Endothelial cell (in vitro differentiated cells): ENCODE measurements at places on chromosomes 3 and 15. TPM values are rescaled to one million over a fixed set of nuclear protein-coding genes. Genes with fewer than 3 reads are reported as not detected.
A peak's percentile ranks its signal among the peaks of the same experiment; 100 is the strongest.

GRCh38 chr3:193884652-193885051 is 251.3 kb upstream of the HES1 start:
- no peak for DNase-seq

- no peak for DNase-seq
Observed at GRCh38 chr15:80480909-80481308, 76.7 kb downstream of the ARNT2 start.

DNA sequence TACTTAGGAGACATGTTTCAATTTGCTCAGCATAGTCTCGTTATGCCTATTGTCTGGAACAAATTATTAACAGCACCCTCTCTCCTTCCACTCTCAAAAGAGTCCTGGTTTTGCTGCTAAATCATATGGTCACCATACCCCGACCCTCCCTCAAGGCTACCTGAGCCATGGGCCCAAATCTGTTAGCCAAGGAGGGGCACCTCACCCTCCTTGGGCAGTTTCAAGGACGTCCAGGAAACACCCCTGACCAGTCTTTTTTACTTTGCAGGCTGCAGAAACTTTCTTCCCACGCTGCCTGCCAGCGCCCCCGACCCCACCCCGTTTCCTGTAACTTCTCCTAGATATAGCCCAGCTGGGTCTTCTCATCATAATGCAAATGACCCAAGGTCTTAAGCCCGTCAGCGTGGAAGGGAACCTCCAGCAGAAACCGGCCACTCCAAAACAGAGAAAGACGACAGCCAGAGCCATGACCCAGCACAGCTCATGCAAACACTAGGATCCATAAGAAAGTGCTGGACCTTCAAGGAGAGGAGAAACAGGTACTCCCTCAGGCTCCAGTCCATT is 62.3 kb downstream of the ADCY5 start:
- DNase-seq: no peak

The ARNT2 gene
- total RNA-seq: 0.87 TPM

The C3orf52 gene
- 8.3 TPM for total RNA-seq

DNA sequence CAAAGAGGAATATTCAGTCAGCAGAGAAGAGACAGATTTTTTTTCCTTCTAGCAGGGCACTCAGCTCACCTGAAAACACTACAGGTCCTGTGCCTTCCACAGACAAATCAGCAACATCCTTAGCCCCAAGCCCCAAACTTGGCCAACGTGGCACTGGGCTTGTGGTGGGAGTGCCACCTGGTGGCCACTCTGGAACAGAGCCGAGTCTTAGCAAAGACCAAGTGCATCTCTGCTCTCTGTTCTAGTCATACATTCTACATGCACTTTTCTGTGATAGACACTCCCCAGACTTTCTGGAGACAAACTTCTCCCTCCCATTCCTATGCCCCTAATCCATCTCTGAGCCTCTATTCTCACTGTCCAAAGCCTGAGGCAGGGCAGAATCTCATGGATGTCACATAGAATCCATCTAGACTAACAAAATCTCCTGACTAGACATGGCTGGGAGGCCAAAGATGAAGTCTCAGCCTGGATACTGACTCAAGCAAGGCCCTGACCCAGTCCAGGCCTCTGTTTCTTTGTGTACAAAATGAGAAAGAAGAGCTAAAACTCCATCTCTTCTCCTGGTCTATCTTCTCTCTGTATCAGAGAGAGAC is 5.1 kb upstream of the SEMA7A start:
- DNase-seq: peak; percentile 78

The IL17RD gene
- 10.7 TPM for total RNA-seq

DNA sequence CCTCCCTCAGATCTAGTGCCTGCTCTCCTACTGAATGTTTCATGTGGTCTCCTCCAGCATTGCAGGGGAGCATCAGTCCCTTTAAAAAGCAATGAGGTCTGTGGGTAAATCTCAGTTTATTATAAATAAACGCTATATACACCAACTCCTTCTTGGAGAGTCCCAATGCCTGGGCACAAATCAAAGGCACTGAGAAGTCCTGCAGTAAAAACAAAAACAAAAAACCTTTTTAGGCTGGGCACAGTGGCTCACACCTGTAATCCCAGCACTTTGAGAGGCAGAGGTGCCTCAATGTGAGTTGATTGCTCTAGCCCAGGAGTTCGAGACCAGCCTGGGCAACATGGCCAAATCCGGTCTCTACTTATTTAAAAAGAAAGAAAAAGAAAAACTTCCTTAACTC is 45.0 kb downstream of the ACAN start:
- DNase-seq: no peak

The RAD51 gene
- 9.6 TPM for total RNA-seq

DNA sequence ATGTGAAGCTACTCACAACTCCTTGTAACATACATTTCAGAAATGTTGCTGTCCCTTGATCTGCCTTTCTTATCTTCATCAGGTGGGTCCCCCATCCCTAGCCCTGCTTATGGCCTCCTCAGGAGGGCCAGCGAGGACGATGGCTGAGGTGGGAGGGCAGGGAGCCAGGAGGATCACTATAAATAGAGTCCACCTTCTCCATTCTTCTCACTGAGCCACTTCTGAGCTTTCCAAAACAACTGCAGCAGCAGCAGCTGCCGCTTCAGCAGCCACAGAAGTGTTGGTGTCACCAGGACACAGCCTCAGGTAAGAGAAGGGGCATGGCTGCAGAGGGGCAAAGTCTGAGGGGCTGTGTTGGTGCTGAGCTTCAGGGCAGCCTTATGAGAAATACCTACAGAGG is 53.5 kb downstream of the ANAPC13 start:
- DNase-seq: no peak

The SLC6A20 gene
- total RNA-seq: 0.21 TPM

DNA sequence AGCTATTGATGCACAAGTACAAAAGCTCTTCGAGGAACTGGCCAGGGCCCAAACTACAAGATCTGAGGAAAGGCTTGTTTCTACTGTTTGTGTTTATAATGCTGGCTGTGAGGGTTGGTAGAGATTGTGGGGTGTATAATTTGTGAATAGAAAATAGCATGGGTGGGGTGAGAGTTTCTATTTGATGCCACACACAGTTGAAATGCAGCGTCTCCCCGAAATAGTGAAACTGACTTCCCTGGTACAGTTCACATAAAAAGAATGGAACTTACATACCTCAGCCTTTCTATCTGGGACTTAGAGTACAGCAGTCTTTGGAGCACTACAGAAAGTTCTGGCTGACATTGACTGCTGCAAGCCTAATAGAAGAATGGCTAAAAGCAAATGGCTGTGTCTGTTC is 91.3 kb downstream of the DTWD1 start:
- DNase-seq: no peak

- DNase-seq: no peak
Observed at GRCh38 chr3:191770541-191770940, 309.6 kb downstream of the PYDC2 start.

DNA sequence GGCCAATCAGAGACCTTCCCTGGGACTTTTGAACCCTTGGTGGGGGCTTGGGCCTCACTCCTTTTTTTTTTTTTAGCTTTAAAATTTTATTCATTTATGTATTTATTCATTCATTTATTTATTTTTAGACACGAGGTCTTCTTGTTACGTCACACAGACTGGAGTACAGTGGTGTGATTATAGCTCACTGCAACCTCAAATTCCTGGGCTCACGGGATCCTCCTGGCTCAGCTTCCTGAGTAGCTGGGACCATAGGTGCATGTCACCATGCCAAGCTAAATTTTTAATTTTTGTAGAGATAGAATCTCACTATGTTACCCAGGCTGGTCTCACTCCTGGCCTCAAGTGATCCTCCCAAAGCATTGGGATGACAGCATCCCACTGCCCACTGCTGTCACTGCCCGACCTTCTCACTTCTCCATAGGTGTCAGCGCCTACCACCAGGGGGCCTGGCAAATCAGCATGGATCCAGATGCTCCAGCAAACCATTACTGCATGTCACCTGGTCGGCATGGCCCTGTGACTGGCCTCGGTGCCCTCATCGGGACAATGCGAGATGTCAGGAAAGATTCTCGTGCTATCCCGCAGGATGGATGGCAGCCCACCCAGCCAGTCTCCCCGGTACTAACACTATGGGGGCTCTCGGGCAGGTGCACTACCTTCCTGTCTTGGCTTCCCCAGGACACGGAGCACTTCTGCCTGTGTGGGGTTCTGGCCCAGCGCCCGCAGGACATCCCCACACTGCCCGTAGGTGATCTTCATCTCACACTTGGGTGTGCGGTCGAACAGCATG is 3.0 kb downstream of the MYL3 start:
- DNase-seq: peak; percentile 70

The GHSR gene
- not detected for total RNA-seq

The SEMA7A gene
- total RNA-seq: 41.4 TPM

GRCh38 chr15:23081271-23081670 is 41.9 kb upstream of the TUBGCP5 start:
- no peak for DNase-seq

DNA sequence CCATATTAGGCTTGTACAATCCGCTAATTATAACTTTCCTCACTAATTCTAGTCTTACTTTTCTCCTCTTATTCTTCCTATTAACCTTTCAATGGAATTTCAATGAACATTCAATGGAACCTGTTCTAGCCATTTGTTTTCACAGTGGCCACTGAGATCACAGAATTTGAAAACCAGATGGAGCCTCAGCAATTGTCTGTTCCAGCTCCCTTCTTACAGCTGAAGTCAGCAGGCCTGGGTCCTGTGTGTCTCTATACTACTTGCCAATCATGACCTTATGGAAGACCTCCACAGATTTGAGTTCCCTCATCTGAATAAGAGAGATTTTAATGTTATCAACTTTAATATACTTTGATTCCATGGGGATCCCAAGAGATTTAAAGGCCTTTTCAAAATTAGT is 36.6 kb downstream of the TJP1 start:
- DNase-seq: no peak

DNA sequence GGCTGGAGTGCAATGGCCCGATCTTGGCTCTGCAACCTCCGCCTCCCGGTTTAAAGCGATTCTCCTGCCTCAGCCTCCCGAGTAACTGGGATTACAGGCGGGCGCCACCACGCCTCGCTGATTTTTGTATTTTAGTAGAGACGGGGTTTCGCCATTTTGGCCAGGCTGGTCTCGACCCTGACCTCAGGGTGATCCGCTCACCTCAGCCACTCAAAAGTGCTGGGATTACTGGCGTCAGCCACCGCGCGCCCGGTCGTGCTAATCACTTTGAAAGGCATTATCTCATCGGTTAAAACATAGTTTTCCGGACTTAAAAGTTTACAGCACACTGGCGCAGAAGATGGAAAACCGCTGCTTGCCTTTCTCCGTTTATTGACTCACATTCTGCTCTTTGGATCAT is 27.6 kb upstream of the MTHFS start:
- DNase-seq: no peak

DNA sequence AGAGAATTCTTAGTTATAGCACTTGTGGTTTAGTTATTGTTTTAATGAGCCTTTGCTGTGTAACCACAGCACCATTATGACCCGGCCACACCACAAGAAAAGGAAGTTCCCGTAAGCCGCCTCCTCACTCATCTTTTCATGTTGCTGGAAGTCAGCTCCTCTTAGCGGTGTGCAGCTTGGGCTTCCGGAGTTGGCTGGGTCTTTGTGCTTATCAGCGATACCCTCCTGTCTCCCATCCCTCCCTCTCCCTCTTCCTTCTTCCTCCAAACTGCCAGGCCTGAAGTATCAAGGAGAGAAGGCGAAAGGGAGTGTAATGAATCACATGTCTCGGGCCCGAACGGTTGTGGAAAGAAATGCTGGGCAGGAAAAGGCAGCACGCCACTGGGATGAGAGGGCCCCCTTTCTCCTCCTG is 353.5 kb downstream of the MCTP2 start:
- DNase-seq: peak; percentile 63

GRCh38 chr15:57031082-57031481 is 112.6 kb downstream of the TCF12 start:
- no peak for DNase-seq

GRCh38 chr3:79872483-79872882 is 104.7 kb upstream of the ROBO1 start:
- no peak for DNase-seq

The B3GNT5 gene
- 6.9 TPM for total RNA-seq

The CSNK1G1 gene
- 22.9 TPM for total RNA-seq

- DNase-seq: no peak
Observed at GRCh38 chr3:133408961-133409360, 9.1 kb downstream of the BFSP2 start.

The SCN5A gene
- total RNA-seq: 1.4 TPM

DNA sequence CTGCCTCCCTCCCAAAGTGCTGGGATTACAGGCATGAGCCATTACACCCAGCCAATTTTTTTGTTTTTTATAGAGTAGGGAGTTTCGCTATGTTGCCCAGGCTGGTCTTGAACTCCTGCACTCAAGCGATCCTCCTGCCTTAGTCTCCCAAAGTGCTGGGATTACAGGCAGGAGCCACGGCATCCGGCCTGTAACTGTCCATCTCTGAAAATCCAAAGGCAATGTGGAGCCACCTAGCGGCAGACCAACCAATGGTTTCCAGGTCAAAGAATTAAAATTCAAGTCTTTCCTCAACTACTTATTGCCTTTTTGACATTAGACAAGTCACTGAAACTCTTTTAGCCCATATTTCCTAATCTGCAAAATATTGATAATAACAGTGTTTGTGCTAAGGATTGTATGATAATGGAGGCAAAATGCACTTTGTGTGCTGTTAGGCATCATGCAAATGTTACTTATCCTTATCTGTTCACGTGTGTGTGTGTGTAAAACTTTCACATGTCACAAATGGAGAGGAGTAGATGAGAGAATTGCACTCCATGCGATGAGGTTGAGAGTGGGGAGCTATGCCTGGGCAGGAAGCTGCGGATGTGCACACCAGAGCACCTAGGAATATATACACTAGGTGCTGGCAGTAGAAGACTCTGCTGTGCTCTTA is 48.7 kb downstream of the COL8A1 start:
- DNase-seq: peak; percentile 76

DNA sequence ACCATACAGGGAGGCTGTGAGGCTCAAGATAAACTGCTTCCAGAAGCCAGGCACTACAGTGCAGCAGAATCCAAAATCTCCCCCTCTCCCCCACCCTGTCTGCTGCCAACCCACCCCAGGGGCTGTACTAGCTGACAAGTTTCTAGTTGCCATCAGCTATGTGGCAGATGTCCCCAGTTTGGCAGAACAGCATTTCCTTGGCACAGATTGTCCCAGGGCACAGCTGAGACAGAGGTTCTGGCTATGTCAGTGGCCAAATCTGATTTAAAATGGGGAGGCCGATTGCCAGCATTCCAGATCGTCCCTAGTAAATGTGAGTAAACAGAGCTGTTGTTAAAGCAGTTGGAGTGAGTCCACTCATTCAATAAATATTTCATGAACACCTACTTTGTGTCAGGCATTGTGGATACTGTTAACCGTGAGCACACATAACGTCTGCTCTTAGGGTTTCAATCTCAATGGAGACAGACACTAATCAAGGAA is 28.0 kb upstream of the CCDC174 start:
- DNase-seq: no peak

DNA sequence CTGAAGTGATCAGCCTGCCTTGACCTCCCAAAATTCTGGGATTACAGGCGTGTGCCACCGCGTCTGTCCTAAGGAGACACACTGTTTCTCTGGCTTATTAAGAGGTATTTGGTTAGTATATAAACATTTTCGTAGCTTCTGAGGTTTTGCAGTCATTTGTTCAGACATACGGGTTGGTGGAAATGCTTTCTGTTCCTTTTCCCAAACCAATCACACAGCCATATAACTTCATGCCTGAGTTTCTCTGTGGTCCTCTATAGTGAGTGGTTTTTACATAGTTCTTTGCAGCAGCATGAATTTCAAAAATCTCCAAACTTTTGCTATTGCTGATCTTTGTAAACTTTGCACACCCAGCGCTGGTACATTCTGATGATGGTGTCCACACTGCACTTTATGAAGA is 100.5 kb downstream of the AKAP13 start:
- no peak for DNase-seq
